ENCODE measurements at places on chromosomes 1 and 21.

- DNase-seq = no peak
These were observed 194.7 kb downstream of the DISC1 start for GRCh38 chr1:231821281-231821680.

DNA sequence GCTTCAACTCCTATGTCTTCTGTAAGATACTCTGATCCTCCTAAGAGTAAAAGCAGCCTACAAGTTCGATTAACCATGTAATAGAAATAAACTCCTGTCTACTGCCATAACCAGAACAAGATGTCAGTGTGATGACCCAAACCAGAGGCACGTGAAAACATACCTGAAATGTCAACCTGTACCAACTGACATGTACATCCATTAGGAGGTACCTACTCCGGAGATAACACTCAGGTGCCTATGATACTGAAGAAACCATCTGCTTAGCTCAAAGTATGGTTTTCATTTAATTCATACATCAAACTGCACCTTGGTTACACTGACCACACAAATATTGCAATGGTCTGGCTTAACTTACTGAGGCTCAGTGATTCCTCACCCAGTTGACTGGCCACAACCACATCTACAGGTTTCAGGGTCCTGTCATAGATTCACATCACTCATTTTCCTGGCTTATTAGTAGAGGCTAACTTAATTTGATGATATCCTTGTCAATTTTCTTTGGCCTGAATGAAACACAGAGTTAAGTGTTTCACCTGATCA, 4.4 kb downstream of the ITPKB start:
- no peak for DNase-seq

- no peak for DNase-seq
These were observed 33.6 kb downstream of the SLC35D1 start for GRCh38 chr1:67020304-67020703.

- DNase-seq = no peak
These were observed 71.4 kb downstream of the FNBP1L start for GRCh38 chr1:93519199-93519829.

DNA sequence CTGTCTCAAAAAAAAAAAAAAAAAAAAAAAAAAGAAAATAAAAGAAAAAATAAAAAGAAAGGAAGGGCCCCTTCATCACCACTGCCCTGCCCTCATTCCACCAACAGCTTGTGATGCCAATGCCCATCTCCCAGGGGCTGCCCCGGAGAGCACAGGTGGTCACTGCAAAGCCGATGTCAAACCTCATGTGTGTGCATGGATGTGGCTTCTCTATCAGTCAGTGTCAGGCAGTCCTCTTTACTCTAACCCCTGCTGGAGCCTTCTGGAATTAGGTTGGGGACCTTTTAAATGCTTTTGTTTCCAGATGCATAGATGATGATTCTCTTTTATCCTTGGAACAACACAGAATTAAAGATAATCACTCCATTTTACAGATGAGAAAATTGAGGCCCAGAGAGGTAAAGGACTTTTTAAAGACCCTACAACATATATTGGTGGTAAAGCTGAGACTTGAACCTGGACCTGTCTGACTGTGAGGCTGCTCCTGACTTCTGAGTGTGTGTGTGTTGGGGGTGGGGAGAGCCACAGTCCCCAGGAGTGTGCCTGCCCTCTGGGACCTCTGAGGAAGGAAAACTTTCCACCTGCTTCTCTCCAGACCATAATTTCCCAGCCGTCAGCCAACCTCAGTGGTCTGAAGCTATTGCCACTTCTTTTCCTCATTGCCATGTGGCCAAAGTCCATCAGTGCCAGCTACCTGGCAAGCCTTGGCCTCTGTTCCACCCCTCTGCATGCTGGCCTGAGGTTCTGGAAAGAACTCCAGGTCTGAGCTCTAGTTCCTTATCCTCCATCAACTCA, 3.0 kb upstream of the TMEM54 start:
- DNase-seq = no peak

GRCh38 chr1:109472779-109473178, 6.4 kb downstream of the SYPL2 start:
- no peak for DNase-seq

GRCh38 chr21:37367336-37367702, 746 bp downstream of the DYRK1A start:
- no peak for DNase-seq

- no peak for DNase-seq
These were observed 12.6 kb downstream of the SLAMF8 start for GRCh38 chr1:159839116-159839849.

DNA sequence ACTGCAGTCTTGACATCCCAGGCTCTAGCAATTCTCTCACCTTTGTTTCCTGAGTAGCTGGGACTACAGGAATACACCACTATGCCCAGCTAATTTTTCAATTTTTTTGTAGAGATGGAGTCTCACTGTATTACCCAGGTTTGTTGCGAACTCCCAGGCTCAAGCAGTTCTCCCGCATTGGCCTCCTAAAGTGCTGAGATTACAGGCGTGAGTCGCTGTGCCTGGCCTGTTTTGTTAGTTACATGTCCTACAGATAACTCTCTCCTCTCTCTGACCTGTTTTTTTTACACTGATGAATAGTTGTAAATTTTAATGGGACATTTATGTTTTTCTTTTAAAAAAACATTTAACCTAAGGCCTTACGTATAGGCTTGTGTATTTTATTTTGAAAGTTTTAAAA, 19.8 kb downstream of the PTBP2 start:
- DNase-seq = no peak

- no peak for DNase-seq
These were observed 19.4 kb downstream of the CLIC6 start for GRCh38 chr21:34688145-34688544.

- no peak for DNase-seq
These were observed 7.1 kb upstream of the AGO3 start for GRCh38 chr1:35923791-35924221.

- DNase-seq = no peak
These were observed 39.9 kb downstream of the SERBP1 start for GRCh38 chr1:67390041-67390887.

DNA sequence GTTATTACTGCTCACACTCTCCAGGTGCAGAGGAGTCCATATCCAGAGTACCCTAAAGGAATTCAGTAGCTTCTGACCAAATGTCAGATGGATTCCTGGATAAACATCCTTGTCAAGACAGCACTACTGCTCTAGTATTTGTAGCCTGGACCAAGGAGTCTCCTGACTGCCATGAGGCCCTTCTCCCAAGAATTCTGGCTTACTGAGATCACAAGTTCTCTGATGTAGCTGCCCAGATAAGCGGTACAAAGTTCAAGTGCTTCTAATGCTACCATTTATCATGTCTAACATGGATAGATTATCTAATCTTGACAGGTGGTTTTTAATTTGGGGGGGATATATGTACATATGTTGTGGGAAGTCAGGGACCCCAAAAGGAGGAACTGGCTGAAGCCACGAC, 196.6 kb upstream of the HMCN1 start:
- no peak for DNase-seq

GRCh38 chr21:32844653-32845436, 73.3 kb upstream of the PAXBP1 start:
- no peak for DNase-seq

DNA sequence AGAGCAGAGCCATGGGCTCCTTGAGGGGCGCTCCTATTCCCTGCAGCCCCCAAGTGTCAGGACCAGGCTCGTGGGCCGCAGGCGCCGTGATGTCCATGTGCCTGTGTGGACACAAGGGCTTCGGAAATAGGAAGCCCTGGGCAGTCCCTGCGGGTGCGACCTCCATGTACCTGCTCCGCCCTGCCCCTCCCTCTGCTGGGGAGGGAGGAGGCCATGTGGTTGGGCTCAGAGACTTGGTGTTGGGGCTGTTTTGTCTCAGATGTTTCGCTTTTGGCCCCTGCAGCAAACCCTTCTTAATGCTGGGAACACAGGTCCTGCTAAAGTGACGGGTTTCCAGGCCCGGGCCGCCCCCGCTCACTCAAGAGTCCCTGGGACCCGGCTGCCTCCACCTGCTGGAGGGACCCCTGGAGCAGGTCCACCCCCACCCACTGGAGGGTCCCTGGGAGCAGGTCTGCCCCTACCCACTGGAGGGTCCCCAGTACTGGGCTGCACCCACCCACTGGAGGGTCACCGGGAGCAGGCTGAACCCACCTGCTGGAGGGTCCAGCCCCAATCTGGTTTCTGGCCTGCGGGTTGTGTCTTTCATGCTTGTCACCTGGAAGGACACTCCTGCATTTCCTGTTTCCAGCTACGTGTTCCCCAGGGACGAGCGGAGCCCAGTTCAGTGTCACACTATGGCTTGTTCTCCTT, 156.5 kb downstream of the PEX14 start:
- no peak for DNase-seq

- DNase-seq = no peak
These were observed 996 bp downstream of the CNIH4 start for GRCh38 chr1:224357626-224358124.

DNA sequence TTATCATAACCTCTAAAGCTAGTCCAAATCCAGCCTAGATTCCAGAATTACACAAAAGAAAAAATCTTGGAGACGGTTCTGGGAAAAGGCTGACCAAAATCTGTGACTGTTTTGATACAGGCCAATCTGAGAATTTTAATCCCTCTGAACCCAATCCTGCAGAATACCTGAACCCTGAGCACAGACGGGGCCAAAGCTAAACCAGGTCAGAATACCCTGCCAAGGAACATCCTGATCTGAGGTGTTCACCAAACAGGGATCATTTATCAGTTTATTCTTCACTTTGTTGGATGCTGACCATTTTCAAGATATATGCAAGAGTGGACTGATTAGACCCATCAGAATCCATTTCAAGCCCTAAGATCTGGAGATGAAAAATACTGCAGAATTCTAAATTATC, 3.6 kb downstream of the RC3H1 start:
- no peak for DNase-seq

- DNase-seq = no peak
These were observed 23.3 kb downstream of the PLA2G5 start for GRCh38 chr1:20093303-20093702.

DNA sequence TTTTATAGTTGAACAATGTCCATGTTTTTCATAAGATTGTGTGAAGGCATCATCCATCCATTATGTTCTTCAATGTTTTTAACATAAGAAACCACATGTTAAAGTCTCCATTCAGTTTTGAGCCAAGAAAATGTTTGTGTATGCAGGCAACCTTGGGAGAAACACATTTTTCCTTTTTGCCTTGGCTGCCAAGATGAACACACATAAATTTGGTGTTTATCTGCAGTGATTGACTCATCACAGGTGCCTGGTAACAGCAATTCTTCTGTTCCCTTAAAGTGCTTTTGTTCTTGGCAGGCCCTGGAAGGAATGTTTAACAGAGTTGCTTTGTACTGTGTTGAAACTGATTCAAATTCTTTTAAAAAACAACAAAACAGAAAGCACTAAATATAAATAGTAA, 709.9 kb upstream of the ADGRL4 start:
- DNase-seq = no peak

- DNase-seq = no peak
These were observed 44.3 kb downstream of the ERICH3 start for GRCh38 chr1:74629283-74629682.

DNA sequence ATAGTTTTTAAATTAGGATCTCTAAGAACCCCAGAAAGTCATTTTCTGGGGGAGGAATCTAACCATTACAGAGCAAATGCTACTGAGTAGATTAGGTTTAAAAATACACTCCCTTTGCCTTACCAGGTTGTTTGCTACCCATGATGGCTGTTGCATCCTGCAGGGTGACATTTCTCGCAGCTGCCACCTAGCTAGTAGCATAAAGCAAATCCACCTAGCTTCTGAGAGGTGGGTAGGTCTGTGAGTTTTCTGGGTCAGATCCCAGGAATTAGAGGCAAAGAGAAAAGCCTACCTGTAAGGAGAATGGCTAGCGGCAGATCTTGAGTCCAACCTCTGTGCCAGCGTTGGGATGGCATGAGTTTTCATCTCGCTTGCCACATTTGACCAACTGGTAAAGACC, 95.9 kb downstream of the DAB1 start:
- no peak for DNase-seq

- no peak for DNase-seq
These were observed 12.3 kb upstream of the LDLRAP1 start for GRCh38 chr1:25531082-25531461.

- no peak for DNase-seq
These were observed 78.8 kb upstream of the RBM34 start for GRCh38 chr1:235239851-235240250.

DNA sequence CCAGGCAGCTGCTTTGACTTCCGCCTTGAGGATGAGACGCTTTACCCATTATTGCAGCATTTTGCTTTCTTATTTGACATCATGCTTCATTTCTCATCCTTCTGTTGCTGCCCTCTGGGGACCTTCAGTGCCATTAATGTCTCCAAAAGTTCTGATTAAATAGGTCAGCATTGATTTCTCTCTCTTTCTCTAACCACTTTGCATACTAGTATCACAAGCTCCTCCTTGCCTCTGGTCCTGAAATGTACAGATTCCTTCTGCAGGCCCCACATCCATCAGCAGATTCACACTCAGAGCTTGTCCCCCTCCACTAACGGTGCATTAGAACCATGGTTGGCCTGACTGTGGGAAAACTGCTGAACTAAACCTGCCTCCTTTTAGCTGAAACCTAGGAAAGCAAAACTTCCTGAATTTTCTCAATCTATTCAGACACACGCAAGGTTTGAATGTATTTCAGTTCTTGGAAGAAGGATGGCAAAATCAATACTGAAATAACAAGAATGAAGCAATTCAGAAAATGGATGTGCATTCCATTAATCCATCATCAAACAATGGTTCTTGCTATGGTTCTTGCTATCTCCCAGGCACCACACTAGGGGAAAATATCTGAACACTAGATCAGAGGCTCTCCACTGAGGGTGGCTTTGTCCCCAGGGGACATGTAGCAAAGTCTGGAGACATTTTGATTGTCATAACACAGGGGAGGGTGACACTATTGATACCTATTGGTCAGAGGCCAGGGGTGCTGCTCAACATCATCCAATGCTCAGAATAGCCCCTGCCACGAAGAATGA, 154.5 kb downstream of the PCP4 start:
- DNase-seq = no peak

GRCh38 chr1:114755006-114755931, 2.5 kb downstream of the CSDE1 start:
- no peak for DNase-seq

- no peak for DNase-seq
These were observed 32.9 kb upstream of the TTLL7 start for GRCh38 chr1:84031802-84032327.

Data from activated T-cell treated with anti-CD3 and anti-CD28 coated beads, Interleukin-2, amount 50 U/mL, for 48 hours (primary cell).